ENCODE measurements at places on chromosomes 12 and 14.

GRCh38 chr12:124861898-124862676 lies 1.6 kb downstream of the SCARB1 start:
- no peak for DNase-seq

- no peak for DNase-seq
Observed at GRCh38 chr14:99361596-99362215, 89.7 kb upstream of the BCL11B start.

- DNase-seq, result no peak
Observed at GRCh38 chr14:103315351-103315911, 18.6 kb upstream of the EIF5 start.

DNA sequence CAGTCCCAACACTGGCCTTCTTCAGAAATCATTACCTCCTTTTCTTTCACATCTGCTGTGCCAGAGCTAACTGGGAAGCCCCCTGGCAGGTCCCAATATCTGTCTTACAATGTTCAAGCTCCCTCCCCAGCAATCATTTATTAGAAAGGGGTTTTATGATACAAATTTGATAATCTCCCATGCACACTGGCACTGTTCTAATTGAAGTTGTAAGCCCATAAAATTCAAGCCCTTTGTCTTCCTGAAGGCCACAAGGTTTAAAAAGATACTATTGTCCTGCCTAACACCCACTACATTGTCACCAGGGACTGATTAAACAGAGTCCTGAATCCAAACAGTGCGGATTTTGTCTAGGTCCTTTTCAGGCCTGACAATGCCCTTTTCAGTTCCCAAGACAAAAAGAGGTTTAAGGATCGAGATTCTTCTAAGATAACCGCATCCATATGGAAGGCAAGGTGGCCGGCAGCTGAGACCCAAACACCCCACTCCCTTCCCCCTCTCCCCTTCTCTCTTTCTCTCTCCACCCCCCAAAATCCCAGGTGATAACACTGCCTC lies 3.3 kb downstream of the NKX2-8 start:
- DNase-seq, result no peak

GRCh38 chr14:83255727-83256090 lies 1722.1 kb upstream of the SEL1L start:
- DNase-seq, result no peak

DNA sequence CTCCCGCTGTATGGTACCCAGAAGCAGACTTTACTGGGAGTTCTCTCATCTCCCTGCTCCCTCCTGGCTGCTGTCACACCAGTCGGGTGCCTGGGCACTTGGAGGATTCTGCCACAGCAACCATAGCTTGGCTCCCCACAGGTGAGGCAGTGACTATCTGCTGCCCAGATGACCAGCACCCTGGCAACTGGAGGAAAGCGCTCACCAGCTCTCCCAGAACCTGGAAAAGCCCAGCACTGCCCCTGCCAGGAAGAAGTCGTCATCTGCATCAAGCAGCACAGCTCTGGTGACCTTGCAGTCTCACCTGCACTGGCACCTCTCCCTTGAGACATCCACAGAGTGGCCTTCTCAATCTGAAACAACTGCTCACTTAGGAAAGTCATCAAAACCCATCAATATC lies 31.9 kb upstream of the TC2N start:
- DNase-seq, result peak; percentile 43

DNA sequence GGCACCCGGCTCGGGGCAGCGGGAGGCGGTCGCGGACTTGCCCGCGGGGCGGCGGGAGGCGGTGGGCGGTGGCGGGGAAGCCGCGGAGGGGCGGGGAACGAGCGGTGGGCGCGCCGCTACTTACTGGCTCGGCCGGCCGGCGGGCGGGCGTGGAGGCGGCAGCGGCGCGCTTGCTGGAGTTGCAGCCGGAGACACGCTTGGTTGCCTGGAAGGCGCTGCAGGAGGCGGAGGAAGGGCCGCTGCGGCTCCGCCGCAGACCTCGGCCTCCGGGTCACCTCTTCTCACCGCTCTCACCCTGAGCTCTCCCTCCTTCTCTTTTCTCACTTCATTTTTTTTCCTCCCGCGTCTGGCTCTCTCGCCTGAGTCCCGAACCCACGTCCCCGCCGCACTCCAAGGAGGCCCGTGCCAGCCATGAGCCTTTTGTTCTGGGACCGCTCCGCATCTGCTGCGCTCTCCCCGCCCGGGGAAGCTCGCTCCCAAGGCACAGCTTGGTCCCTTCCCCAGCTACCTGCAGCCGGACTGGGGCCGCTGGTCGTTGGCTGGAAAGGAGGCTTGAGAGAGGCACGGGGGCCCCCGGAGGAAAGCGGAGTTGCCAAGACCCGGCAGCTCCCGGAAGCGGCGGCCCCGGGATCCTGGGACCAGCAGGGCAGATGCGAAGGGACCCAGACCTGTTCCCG lies 592 bp upstream of the KCNK10 start:
- no peak for DNase-seq

- DNase-seq, result no peak
Observed at GRCh38 chr12:109618082-109618481, 44.5 kb downstream of the MVK start.

- no peak for DNase-seq
Observed at GRCh38 chr14:68124979-68125731, 305.6 kb downstream of the RAD51B start.

GRCh38 chr12:24901576-24902461 lies 47.1 kb downstream of the BCAT1 start:
- no peak for DNase-seq

DNA sequence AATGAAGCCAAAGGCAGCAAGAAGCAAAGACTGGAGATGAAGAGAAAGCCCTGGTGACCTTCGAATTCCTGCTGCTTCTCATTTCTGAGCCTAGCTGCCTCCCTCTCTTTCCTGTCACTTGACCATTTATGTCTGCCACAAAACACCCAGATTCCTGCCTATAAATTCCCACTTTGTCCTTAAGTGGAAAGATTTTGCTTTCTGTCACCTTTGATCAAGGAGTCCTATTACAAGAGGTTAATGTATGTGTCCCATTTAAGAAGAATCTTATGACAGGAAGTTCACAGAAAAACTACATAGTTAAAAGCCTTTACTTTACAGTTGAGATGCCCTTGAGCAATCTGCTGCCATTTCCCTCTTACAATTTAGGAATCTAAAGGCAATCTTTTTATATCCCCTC lies 155.7 kb downstream of the GALC start:
- DNase-seq, result no peak

- no peak for DNase-seq
Observed at GRCh38 chr14:105376521-105377440, 21.6 kb upstream of the TEX22 start.

DNA sequence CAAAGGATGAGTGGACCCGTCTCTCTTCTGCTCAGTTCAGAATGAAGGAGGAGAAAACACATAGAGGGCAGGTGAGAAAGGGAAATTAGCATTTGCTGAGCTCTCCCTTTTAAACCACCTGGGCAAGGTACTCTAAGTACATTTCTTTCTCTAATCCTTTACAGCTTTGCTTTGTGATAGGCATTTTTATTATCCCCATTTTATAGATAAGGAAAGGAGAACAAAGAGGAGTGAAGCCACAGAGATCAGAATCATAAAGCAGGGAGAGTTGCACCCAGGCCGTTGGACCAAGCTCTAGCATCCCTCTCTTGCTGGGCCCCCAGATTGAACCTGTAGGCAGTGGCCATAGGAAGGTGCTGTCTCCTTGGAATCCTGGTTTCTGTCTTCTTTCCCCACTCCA lies 47.0 kb downstream of the VCPKMT start:
- no peak for DNase-seq

GRCh38 chr12:115203701-115204100 lies 519.7 kb upstream of the TBX3 start:
- no peak for DNase-seq

DNA sequence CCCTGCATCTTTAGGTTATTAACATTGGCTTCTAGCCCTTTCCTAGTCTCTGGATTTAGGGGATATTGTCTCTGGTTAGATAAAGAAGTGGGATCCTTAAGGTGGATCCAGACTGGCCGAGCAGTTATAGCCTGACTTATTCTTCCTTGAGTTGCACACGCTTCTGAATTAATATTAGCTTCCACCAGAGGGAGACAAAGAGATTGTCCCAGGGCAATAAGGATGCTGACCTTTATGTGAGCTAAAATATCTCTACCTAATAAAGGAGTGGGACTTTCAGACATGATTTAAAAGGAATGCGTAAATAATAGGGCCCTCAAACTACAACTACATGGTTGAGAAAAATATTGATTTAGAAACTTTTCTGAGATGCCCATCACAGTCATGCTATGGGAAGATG lies 139.7 kb downstream of the SLCO1B3 start:
- peak; percentile 5 for DNase-seq

DNA sequence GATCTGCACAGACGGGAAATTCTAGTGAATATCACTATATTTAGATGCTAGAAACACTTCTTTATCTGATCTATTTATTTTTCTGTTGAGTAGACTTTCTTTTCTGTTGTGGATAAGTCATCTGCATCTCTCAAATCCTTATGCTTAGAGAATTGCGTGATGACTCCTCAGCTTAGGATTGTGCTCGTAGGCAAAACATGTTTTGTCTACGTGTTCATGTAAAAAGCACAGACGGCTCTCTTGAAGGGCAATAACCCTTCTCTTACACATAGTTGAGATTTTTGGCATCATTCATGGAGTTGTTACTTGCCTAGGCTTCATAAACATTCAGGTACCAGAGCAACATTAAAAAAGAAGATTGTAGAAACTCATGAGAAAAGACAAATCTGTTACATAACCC lies 18.6 kb downstream of the PPFIBP1 start:
- no peak for DNase-seq
